M059J (cell line): ENCODE measurements at places on chromosomes 16 and 17. TPM values are rescaled to one million over a fixed set of nuclear protein-coding genes. Genes with fewer than 3 reads are reported as not detected.

Gene IL17C
- not detected in 2 replicates for total RNA-seq

Gene AMZ2
- total RNA-seq: 96.3 and 118 TPM in 2 replicates

Gene DBNDD1
- total RNA-seq: 10.9 and 18.7 TPM in 2 replicates

Gene CDH8
- total RNA-seq: 0.59 and 1.7 TPM in 2 replicates

Gene XYLT1
- total RNA-seq: 6.3 and 10.3 TPM in 2 replicates

Gene SLC16A11
- total RNA-seq: not detected in 2 replicates

Gene MFAP4
- 0.07 TPM in 1 of 2 replicates, not detected in the other for total RNA-seq

Gene TP53TG3C
- not detected in 2 replicates for total RNA-seq

Gene CLEC3A
- total RNA-seq: not detected in 2 replicates

Gene TPPP3
- total RNA-seq: 0.47 and 0.69 TPM in 2 replicates
